ENCODE measurements at places on chromosomes 3 and 15. TPM values are rescaled to one million over a fixed set of nuclear protein-coding genes. Genes with fewer than 3 reads are reported as not detected.

CCDC191 gene
- total RNA-seq = 2.7 TPM

TERC gene
- 10.9 TPM for total RNA-seq

SCN11A gene
- total RNA-seq = 0.08 TPM

PEX5L gene
- not detected for total RNA-seq

CP gene
- total RNA-seq = not detected

XIRP1 gene
- not detected for total RNA-seq

GLT8D1 gene
- 44.6 TPM for total RNA-seq

DNA sequence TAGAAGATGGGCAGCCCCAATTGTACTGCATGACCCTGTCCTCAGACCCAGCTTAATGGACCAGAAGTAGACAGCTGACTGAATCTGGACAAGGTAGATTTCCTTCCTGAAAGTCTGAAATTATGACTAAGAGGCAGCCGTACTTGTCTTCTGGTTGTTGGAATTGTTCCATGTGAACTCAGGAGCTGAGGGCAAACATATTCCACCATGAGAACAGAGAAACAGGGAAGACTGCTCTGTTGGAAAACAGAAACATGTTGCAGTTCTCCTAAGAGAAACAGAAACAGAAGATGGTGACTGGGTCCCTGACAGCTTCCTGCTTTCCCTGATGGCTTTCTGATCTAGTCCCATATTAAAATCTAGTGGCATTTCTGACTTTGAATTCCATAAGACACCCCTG is 24.1 kb downstream of the POPDC2 start:
- H3K4me1 ChIP-seq = peaks cover 22% of the 10 kb centered on the region
- H3K27me3 ChIP-seq = peaks cover 2% of the 10 kb centered on the region
- H3K4me3 ChIP-seq = no peak overlapping the region
- no peak overlapping the region for H3K27ac ChIP-seq
- peaks cover 24% of the 10 kb centered on the region for H3K36me3 ChIP-seq

- DNase-seq = no peak
- H3K4me3 ChIP-seq = no peak overlapping the region
- H3K36me3 ChIP-seq = no peaks in the 10 kb centered on the region
- H3K4me1 ChIP-seq = no peaks in the 10 kb centered on the region
These were observed 145.2 kb downstream of the TAFA4 start for GRCh38 chr3:68787106-68787626.

- no peaks in the 10 kb centered on the region for H3K4me1 ChIP-seq
- no peaks in the 10 kb centered on the region for H3K36me3 ChIP-seq
- peaks cover 21% of the 10 kb centered on the region for H3K27me3 ChIP-seq
- no peak for DNase-seq
These were observed 63.8 kb upstream of the ANKRD34C start for GRCh38 chr15:79218588-79219200.

GRCh38 chr3:65576228-65576627 is 462.5 kb downstream of the MAGI1 start:
- no peak overlapping the region for H3K27ac ChIP-seq
- no peaks in the 10 kb centered on the region for H3K4me1 ChIP-seq
- H3K36me3 ChIP-seq = no peaks in the 10 kb centered on the region
- H3K27me3 ChIP-seq = no peaks in the 10 kb centered on the region

DNA sequence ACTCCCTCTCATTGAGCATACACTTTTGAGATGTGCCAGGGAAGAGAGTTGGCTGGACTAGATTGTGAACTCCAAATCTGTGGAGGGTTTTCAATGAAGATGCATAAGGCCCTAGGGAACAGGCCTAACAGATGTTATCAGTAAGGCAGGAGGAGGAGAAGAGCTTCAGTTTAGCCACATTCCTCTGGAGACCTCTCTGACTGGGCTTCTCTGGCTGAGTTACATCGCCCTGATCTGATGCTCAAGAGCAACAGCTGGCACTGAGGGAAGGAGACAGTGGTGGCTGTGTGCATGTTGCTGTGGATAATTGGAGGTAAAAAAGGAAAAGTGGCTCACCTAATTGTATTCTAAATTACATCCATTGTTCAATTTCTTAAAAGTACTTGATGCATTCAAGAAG is 206.4 kb upstream of the CFAP20DC start:
- no peak overlapping the region for H3K27ac ChIP-seq
- H3K27me3 ChIP-seq = no peaks in the 10 kb centered on the region
- DNase-seq = no peak
- H3K36me3 ChIP-seq = no peaks in the 10 kb centered on the region
- H3K4me1 ChIP-seq = no peaks in the 10 kb centered on the region

- H3K27ac ChIP-seq = no peak overlapping the region
- peaks cover 4% of the 10 kb centered on the region for H3K27me3 ChIP-seq
- DNase-seq = no peak
- no peaks in the 10 kb centered on the region for H3K36me3 ChIP-seq
These were observed 805.4 kb upstream of the ALCAM start for GRCh38 chr3:104561324-104561723.

DNA sequence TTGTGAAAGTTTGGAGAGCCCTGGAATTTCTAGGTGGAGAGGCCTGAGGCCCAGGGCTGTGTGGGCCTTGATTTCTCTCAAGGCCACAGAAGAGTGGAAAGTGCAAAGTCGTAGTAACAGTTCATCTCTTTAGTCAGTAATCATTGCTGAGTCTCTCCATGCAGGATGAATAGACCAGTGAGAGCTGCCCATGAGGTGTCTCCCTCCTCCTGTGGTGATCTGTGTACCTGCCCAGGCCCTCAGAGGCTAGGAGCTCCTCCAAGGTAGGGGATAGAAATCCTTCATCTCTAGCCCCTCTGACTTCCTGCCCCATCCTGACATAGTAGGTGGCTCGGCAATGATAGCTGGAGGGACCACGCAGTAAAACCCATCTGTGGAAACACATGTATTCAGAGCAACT is 6.8 kb upstream of the IDH3A start:
- no peak overlapping the region for H3K4me3 ChIP-seq
- peaks cover 6% of the 10 kb centered on the region for H3K4me1 ChIP-seq
- no peak overlapping the region for H3K27ac ChIP-seq
- H3K27me3 ChIP-seq = peaks cover 3% of the 10 kb centered on the region
- peaks cover 2% of the 10 kb centered on the region for H3K36me3 ChIP-seq

- H3K4me3 ChIP-seq = no peak overlapping the region
- peak overlapping the region; percentile 54 for H3K27ac ChIP-seq
- no peaks in the 10 kb centered on the region for H3K27me3 ChIP-seq
- peaks cover 19% of the 10 kb centered on the region for H3K4me1 ChIP-seq
These were observed 25.5 kb upstream of the FLNB start for GRCh38 chr3:57982561-57983243.

- no peak overlapping the region for H3K4me3 ChIP-seq
- H3K27ac ChIP-seq = no peak overlapping the region
- no peaks in the 10 kb centered on the region for H3K4me1 ChIP-seq
- H3K27me3 ChIP-seq = peaks cover 60% of the 10 kb centered on the region
These were observed 1.9 kb downstream of the SYN2 start for GRCh38 chr3:12005951-12006625.

- no peak overlapping the region for H3K4me3 ChIP-seq
- no peaks in the 10 kb centered on the region for H3K27me3 ChIP-seq
- DNase-seq = no peak
- no peaks in the 10 kb centered on the region for H3K4me1 ChIP-seq
These were observed 18.6 kb downstream of the GOLIM4 start for GRCh38 chr3:168077091-168077490.

DNA sequence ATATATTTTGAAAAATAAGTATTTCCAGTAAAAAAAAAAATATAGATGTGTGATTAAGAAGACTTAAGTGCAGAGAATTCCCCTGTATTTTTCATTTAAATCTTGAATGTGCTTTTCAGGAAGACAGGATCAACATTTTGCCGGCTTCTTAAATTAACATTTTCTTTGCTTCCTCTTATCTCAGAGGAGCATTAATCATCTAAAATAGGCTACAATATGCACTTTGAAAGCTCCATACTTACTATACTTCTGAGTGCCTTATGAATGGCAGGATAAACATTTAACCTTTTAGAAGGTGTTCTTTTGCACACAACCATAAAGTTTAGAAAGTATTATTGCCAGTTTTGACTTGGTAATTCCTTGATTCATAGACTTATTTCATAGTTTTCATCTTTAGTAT is 164.3 kb downstream of the ECT2 start:
- no peak overlapping the region for H3K27ac ChIP-seq
- H3K4me3 ChIP-seq = no peak overlapping the region
- no peaks in the 10 kb centered on the region for H3K4me1 ChIP-seq
- no peak for DNase-seq
- peaks cover 9% of the 10 kb centered on the region for H3K27me3 ChIP-seq

GRCh38 chr3:195075199-195075940 is 195.6 kb downstream of the XXYLT1 start:
- H3K27ac ChIP-seq = no peak overlapping the region
- no peaks in the 10 kb centered on the region for H3K36me3 ChIP-seq
- DNase-seq = no peak
- no peaks in the 10 kb centered on the region for H3K27me3 ChIP-seq

DNA sequence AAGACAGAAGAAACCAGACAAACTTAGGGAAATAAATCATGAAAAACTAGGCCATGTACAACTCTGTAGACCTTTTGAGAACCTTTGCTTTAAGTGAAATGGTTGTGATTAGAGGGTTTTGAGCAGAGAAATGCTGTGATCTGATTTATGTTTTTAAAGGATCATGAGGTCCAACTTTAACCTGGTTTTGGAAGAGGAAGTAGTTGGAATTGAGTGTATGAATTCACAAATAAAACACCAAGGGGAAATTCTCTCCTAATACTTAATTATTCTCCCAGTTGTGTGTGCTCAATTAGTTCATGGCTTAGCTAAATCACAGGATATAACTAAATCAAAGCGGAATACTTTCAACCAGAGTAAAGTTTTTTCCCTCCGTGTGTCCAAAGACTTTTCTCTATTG is 45.5 kb upstream of the MCF2L2 start:
- H3K4me1 ChIP-seq = peaks cover 5% of the 10 kb centered on the region
- DNase-seq = no peak
- H3K36me3 ChIP-seq = no peaks in the 10 kb centered on the region
- H3K4me3 ChIP-seq = no peak overlapping the region

- H3K4me3 ChIP-seq = no peak overlapping the region
- no peak overlapping the region for H3K27ac ChIP-seq
- no peak for DNase-seq
These were observed 42.6 kb downstream of the AGTR1 start for GRCh38 chr3:148740291-148740690.

DNA sequence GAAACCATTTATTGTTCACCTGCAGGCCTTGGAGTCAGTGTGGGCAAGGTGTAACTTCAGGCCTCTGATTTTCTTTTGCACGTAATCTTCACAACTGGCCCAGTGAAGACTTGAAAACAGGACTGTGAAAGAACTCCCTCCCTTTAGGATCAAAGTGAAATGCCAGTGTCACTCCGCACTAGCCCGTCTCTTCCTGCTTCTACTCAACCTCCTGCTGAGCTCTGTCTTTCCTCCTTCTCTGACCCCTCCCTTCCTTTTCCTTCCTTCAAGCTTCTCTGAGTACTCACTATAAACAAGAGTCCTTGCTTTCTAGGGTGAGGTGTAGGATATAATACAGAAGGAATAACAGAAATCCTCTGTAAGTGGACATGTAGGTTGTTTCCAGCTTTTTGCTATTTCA is 28.5 kb downstream of the TMEM41A start:
- H3K27me3 ChIP-seq = no peaks in the 10 kb centered on the region
- H3K4me3 ChIP-seq = no peak overlapping the region
- peaks cover 5% of the 10 kb centered on the region for H3K36me3 ChIP-seq
- H3K4me1 ChIP-seq = no peaks in the 10 kb centered on the region
- H3K27ac ChIP-seq = no peak overlapping the region

DNA sequence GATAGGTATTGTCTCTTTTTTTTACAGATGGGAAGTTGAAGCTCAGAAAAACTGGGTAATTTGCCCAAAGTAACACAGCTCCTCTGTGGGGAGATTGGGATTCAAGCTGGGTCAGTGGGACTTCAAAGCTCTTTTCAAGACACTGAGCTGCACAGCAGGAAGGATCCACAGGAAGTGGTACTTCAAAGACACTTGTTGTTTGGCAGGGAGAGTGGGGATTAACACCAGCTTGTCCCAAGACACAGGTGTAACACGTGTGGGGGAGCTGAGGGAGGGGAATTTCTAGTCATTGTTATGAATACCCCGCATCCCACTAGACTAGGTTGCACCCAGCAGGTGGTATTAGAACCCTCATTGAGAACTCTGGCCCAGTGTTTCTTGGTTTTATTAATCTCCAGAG is 116.0 kb downstream of the FOXB1 start:
- H3K36me3 ChIP-seq = no peaks in the 10 kb centered on the region
- H3K27ac ChIP-seq = no peak overlapping the region
- H3K4me1 ChIP-seq = peaks cover 19% of the 10 kb centered on the region
- DNase-seq = no peak
- H3K4me3 ChIP-seq = no peak overlapping the region

DNA sequence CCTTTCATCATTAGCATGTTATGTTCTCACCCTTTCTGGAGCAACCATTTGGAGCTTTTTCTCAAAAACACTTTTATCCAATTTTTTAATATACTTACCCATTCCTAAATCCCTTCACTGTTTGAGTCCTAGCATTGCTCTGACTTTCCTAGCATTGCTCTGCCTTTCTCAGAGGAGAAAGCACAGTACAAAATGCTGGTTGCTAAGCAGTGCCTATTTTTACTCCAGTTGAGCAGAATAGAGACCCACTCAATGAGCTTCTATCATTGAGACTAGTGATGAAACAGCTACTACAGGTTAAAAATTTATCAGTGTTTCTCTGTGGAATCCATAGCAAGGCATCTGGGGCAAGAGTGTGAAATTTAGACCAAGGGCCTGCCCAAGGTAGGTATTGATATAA is 21.8 kb upstream of the IL1RAP start:
- H3K4me1 ChIP-seq = peaks cover 4% of the 10 kb centered on the region
- peaks cover 53% of the 10 kb centered on the region for H3K27me3 ChIP-seq
- H3K27ac ChIP-seq = no peak overlapping the region

DNA sequence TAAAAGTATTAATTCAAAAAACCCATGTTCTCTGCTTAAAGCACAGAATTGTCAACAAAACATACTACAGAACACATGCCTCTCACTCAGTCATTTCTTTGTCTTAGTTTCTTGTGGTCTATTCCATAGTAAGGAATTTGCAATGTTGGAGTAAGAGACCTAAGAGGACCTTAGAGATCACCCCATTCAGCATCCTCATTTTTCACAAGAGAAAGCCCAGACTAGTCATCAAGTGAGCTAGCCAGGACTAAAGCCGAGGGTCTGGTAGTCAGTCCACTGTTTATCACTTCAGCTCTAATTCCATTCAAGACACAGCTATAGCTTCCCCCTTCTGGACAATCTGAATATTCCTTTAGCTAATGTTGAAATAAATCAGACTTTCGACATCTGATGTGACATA is 601.1 kb downstream of the FHIT start:
- H3K4me1 ChIP-seq = peaks cover 4% of the 10 kb centered on the region
- H3K4me3 ChIP-seq = no peak overlapping the region
- no peak overlapping the region for H3K27ac ChIP-seq
- H3K27me3 ChIP-seq = no peaks in the 10 kb centered on the region
- DNase-seq = no peak

DNA sequence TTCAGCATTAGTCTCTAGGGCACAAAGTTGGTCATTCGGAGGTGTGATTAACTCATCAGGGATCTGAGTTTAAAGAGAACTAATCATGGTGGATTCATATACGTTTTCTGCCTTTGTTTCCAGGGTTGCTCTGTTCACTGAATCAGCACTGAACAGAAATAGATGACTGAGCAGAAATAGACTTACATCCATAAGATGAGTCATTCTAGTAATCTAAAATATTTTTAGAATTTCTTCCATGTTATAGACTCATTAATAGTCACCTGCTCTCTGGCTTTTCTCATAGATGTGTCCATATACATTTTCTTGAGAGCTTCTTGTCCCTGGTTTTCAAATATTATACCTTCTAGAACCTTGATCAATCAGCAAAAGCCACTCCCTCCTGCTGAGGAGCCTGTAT is 837.6 kb upstream of the DPPA4 start:
- DNase-seq = no peak
- no peaks in the 10 kb centered on the region for H3K4me1 ChIP-seq
- peaks cover 7% of the 10 kb centered on the region for H3K27me3 ChIP-seq
- H3K4me3 ChIP-seq = no peak overlapping the region

GRCh38 chr15:75779504-75779903 is 63.7 kb upstream of the UBE2Q2 start:
- H3K27me3 ChIP-seq = peaks cover 33% of the 10 kb centered on the region
- no peaks in the 10 kb centered on the region for H3K36me3 ChIP-seq
- no peak overlapping the region for H3K4me3 ChIP-seq
- no peak for DNase-seq
- peaks cover 7% of the 10 kb centered on the region for H3K4me1 ChIP-seq
